ENCODE measurements at places on chromosomes 16 and 17.
A peak's percentile ranks its signal among the peaks of the same experiment; 100 is the strongest.

DNA sequence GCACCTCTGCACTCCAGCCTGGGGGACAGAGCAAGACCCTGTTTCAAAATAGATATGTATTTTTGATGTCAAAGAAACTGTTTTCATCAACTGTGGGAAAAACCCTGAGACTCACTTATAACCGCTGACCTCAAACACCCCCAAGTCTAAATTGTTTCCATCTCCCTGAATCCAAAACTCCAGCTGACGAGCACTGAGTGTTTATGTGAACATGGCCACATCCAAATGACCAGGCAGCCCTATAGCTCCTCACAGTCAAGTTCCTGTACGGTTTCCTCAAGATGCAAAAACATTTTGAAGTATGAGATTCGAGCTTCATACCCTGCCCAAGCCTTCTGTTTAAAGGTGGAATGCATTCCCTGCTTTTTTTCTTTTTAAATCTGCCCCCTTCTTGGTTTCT is 45.3 kb upstream of the ZCCHC14 start:
- no peak for DNase-seq

DNA sequence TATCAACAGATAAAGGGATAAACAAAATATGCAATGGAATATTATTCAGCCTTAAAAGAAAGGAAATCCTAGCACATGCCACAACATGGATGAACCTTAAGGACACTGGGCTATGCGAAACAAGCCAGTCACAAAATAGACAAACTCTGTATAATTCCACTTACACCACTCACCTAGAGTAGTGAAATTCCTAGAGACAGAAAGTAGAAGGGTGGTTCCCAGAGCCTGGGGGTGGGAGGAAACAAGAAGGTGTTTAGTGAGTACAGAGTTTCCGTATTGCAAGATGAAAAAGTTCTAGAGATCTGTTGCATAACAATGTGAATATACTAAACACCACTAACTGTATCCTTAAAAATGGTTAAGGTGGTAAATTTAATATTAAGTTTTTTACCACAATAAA is 10.0 kb downstream of the SPOP start:
- no peak for DNase-seq

DNA sequence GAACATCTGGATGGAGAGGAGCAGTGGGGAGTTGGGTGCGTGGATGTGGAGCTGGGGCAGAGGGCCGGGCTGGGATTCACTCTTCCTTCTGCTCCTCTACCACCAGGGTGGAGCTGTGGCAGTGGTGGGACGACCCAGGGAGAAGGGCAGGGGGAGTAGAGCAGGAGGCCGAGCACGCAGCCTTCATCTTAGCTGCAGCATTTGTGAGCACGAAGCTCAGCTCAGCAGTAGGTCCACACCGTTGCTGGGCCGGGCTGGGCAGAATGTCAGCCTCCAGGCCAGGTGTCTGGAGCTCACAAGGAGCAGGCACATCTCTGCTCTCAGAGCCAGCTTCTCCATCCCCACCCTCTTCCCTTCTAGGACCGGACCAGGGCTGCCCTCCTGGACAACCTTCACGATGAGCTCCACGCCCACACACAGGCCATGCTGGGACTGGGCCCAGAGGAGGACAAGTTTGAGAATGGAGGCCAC is 55.7 kb downstream of the OR1D5 start:
- no peak for DNase-seq

GRCh38 chr16:65117811-65118448 is 3.9 kb downstream of the CDH11 start:
- DNase-seq, result peak; percentile 72

- no peak for DNase-seq
Measured at GRCh38 chr16:78988361-78988969, 612.1 kb downstream of the MAF start.

- DNase-seq, result no peak
Measured at GRCh38 chr17:9790889-9791876, at the start of gene DHRS7C. Gene DHRS7C (minus strand): TSS chr17:9791592. CDS start chr17:9791284, 308 bp downstream.

DNA sequence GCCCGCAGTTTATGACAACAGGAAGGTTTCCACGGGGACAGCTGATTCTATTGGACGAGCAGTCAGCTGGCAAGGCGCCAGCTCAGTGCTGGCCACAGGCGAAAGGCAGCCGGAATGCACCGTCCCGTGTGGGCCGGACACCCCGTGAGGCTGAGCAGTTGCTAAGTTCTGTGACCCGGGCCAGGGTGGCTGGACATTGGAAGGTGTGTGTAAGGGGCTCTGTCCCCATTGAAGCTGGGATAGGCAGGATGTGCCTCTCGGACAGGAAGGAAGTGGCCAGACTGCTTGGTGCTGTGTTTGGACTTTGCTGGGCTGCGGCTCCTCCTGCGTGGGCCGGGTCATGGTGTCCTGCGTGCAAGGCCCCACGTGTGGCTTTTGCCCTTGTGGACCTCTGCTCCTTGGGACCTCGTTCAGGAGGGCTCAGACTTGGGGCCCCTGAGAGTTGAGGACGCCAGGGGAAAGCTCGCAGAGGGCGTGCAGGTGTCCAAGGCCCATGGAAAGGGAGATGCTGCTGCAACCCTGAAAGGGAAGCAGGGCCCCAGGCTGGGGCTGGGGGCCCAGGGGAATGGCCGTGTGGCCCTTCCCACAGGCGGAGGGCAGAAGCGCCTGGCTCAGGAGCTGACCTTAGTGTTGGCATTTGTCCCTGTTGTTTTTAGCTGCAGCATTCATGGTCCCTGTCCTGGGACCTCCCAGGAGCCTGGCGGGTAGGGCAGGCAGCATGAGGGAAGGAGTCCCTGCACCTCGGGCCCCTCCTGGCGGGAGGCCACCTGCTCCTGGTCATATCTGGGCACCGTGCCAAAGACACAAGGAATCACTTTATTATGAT is 10.0 kb downstream of the BAIAP2 start:
- DNase-seq, result peak; percentile 77

GRCh38 chr17:16301963-16302855 is 51.1 kb downstream of the CENPV start:
- no peak for DNase-seq

- no peak for DNase-seq
Measured at GRCh38 chr16:26569793-26570192, 496.9 kb upstream of the C16orf82 start.

DNA sequence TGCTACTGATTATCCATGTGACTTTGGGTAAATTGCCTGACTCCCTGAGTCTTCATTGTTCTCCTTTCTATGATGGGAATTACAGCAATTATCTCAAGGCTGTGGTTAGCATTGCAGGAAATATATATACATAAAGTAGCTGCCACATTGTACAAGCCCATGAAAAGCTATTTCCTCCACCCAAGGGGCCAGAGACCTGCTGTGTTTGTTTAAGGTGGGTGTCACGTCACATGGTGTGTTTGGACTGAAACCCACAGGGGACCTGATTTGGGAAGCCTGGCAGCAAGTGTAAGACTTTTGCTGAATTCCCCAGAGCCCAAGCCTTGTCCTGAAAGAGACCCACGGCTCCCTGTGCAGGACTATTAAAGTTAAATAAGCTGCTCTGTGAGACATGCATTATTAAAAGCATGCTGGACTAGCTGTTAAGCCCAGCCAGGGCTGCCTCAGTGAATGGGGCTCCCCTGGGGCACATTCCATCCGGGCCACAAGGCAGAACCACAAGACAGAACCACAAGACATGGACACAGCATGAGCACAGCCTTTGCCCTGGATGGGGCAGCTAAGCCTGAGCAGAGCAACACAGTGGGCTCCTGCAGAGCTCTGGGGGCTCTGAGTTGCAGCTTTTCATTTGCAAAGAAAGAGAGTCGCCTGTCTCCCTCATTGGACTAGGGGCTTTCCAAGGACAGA is 148.9 kb downstream of the SPACA3 start:
- no peak for DNase-seq

GRCh38 chr16:80583466-80583865 is 42.7 kb downstream of the DYNLRB2 start:
- DNase-seq, result no peak

DNA sequence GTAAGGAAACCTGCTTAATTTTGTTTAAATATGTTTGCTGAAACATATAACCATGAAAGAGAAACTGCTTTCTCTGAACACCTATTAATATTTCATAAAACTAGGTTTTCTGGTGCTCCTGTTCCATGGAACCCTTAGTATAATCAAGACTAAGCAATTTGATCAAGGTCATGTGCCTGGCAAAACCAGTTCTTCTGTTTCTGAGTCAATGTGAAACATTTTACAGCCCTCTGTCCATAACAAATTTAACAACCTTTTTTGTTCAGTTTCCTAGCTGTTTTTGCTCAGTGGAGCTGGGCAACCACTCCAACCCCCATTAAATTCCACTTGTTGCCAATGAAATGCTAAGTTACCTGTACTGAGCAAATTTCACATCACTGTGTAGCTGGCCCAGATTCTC is 344.0 kb downstream of the CA10 start:
- DNase-seq, result no peak

GRCh38 chr16:12087901-12088421 is 111.4 kb downstream of the SNX29 start:
- DNase-seq, result peak; percentile 20

- no peak for DNase-seq
Measured at GRCh38 chr17:28665994-28666393, 4.0 kb downstream of the SUPT6H start.

- DNase-seq, result no peak
Measured at GRCh38 chr16:28505489-28506137, 1.0 kb downstream of the IL27 start.

DNA sequence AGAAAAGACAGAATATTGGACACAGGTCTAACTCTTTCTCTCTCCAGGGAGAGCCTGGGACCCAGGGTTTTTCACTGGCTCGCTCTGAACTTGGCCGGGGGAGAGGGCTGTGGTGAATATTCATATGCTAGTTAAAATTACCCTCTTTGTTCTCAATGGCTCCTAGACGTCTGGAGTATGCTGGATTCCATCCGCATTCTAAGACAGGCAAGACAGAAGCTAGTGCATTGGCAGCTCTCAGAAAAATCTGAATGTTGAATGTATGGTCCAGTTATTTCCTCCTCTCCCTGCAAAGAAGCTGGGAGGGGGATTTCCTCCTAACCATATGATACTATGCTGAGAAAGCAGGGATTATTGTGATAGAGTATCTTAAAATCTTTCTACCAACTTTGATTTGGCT is 5.6 kb upstream of the KRT34 start:
- no peak for DNase-seq

DNA sequence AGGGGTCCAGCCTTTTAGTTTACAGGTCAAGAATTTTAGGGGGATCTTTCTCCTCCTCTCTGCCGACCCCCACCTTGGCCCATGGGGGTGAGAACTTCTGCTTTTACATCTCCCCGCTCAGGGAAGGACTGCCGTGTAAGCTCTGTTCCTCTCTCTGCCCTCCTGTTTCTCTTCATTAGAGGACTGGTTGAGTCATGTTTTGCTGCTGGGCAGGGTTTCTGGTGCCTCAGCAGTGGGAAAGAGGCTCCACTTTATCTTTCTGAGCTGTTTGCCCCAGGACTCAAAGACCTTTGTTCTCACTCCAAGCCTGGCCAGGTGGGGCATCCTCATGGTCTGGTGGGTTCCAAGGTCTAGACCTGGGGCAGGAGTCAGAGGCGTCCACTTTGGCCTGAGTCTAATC is 93.0 kb downstream of the UTP18 start:
- no peak for DNase-seq

- DNase-seq, result no peak
Measured at GRCh38 chr16:81765111-81765919, 13.8 kb upstream of the PLCG2 start.

DNA sequence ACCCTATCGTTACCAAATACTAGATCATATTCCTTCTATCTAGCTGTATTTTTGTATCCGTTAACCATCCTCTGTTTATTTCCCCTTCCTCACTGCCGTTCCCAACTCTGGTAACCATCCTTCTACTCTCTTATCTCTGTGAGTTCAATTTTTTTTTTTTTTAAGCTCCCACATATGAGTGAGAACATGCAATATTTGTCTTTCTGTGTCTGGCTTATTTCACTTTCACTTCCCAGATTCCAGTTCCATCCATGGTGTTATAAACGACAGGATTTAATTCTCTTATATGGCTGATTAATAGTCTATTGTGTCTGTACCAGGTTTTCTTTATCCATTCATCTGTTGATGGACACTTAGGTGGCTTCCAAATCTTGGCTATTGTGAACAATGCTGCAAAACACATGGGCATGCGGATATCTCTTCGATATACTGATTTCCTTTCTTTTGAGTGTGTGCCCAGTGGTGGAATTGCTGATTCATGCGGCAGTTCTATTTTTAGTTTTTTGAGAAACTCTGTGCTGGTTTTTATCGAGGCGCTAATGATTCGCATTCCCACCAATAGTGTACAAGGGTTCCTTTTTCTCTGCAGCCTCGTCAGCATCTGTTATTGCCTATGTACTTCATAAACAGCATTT is 599.6 kb downstream of the TMEM114 start:
- DNase-seq, result no peak

Measured in BE2C (cell line).